Esophagus mucosa (tissue), 1 donor: ENCODE measurements at places on chromosomes 1 and 21. TPM values are rescaled to one million over a fixed set of nuclear protein-coding genes. Genes with fewer than 3 reads are reported as not detected.

FCGR3B gene
- 0.64 TPM for total RNA-seq

TM2D1 gene
- 18.9 TPM for total RNA-seq

GRCh38 chr1:156624814-156625435 is 5.7 kb downstream of the HAPLN2 start:
- ATAC-seq = peak; percentile 11

- ATAC-seq = no peak
These were observed 39.7 kb downstream of the SLC66A1 start for GRCh38 chr1:19351873-19352272.

DNA sequence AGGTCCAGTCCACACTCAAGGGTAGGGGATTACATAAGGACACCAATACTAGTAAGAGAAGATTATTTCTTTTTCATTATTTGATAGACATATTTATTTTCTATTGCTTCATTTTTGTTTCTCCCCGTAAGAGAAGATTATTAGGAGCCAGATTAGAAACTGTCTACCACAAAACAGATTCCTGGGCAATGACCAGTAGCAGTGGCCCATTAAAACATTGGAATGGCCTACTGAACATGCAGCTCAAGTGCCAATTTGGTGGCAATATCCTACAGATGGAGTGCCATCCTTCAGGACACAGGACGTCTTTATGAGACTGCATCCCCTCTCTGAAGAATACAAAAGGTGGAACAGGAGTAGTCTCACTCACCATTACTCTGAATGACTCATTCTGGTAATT is 34.0 kb upstream of the ARHGAP29 start:
- ATAC-seq = no peak
